ENCODE measurements at places on chromosomes 1 and 21. TPM values are rescaled to one million over a fixed set of nuclear protein-coding genes. Genes with fewer than 3 reads are reported as not detected.

The PTGER3 gene
- total RNA-seq: 1.2 TPM

The S100A12 gene
- 1.2 TPM for total RNA-seq

The ZC3H12A gene
- total RNA-seq: 6.6 TPM

The CFHR4 gene
- total RNA-seq: not detected

The FUCA1 gene
- 34.0 TPM for total RNA-seq

Measured in heart right ventricle (tissue), 16 donors.